H1 (cell line): ENCODE measurements at places on chromosomes 11 and 22.

DNA sequence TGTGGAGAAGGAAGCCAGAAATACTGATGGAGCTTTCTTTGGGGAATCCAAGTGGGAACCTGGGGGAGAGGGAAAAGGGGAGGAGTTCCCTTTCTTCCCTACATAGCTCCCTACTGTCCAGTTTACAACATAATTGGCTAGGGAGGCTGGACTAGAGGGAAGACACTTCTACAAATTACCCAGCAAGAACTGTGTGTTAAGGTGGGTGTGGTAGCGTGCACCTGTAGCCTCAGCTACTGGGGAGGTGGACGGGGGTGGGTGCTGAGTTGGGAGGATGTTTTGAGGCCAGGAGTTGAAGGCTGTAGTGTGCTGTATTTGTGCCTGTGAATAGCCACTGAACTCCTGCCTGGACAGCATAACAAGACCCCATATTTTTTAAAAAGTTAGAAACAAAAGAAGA lies 74.0 kb downstream of the NAV2 start:
- DNase-seq, result no peak

- no peak for DNase-seq
Observed at GRCh38 chr11:122248131-122248530, 132.1 kb upstream of the BLID start.

GRCh38 chr11:27373856-27374602 lies 11.0 kb upstream of the CCDC34 start:
- DNase-seq, result no peak

DNA sequence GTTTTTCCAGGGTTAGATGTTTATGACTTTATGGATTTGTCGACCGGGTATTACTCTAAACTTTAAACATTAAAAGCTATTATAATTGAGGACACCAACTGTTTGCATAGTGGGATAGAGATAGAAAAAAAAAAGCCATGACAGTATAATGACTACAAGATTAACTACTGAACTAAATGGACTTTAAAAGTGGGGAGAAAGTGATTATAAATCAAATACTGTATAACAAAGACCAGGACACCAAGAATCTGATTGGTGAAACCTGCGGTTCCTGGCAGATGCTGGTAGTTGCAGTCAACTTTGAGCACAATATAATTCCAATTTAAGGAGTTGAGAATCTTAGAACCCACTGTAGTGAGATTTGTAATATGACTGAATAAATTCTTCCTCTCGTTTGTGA lies 2.5 kb downstream of the CRKL start:
- DNase-seq, result no peak

GRCh38 chr11:44778195-44779100 lies 51.7 kb downstream of the TSPAN18 start:
- DNase-seq, result no peak

GRCh38 chr11:47766509-47767227 lies 473 bp downstream of the FNBP4 start:
- DNase-seq, result no peak

- DNase-seq, result no peak
Observed at GRCh38 chr11:111000400-111001080, 245.0 kb upstream of the POU2AF2 start.

GRCh38 chr11:47202576-47202975 lies 12.2 kb upstream of the DDB2 start:
- no peak for DNase-seq

DNA sequence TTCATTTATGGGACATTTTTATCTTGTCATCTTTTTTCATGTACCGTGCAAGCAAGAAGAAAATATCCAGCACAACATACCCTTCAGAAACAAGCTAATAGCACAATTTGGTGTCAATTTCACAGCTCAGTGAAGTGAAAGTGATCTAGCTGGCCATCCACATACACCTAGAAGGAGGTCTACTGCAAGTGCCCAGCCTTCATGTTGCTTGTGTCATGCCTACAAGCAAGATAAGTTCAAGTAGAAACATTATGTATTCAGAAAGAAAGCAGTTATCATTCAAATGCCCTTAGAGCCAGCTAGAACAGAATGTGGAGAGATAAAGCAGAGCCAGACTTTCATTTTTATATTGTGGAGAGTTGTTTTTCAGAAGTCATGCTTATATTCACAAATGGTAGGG lies 325.7 kb upstream of the PITPNB start:
- no peak for DNase-seq

DNA sequence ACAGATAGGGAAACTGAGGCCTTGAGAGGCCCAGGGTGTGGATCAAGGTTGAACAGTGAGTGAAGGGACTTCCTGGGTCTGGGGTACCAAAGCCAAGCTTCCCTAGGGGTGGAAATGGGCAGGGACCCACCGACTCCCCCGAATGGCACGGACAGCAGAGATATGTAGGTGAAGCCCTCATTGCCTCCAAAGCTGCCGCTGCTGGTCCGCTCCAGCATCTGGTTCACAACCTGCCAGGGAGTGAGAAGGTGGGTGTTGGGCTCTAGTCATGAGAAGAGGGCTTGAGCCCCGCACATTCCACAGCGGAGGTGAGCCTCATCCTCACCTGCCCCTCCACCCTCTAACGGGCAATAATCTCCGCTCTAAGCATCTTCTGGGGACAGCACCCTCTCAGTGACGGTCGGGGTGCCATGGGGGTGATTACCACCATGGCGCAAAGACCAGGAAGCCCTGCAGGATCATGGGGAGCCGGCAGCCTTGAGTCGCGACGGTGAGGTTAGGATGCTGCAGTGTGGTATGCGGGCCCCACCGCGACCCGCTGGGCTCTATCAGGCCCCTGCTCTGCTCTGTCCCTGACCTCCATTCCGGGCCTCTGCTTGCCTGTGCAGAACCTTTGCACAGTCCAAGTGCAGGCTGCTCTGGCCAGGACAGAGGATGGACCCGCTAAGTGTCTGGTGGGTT lies 10.8 kb downstream of the ALDH3B2 start:
- DNase-seq, result no peak

GRCh38 chr11:116691771-116692177 lies 81.0 kb downstream of the BUD13 start:
- DNase-seq, result no peak

GRCh38 chr11:36265793-36266628 lies 23.2 kb downstream of the COMMD9 start:
- peak; percentile 69 for DNase-seq

- no peak for DNase-seq
Observed at GRCh38 chr11:134943544-134943943, 531.5 kb upstream of the B3GAT1 start.

GRCh38 chr11:1437500-1437899 lies 47.8 kb downstream of the BRSK2 start:
- no peak for DNase-seq

GRCh38 chr11:41284354-41284753 lies 175.1 kb downstream of the LRRC4C start:
- no peak for DNase-seq

- no peak for DNase-seq
Observed at GRCh38 chr22:25666308-25666707, 75.7 kb upstream of the MYO18B start.

- no peak for DNase-seq
Observed at GRCh38 chr11:26194881-26195280, 137.0 kb upstream of the ANO3 start.

- no peak for DNase-seq
Observed at GRCh38 chr11:283405-284104, 5.3 kb downstream of the NLRP6 start.

GRCh38 chr11:124798991-124799347 lies 1.2 kb downstream of the MSANTD2 start:
- DNase-seq, result no peak
